ENCODE measurements at places on chromosomes 16 and 17. TPM values are rescaled to one million over a fixed set of nuclear protein-coding genes. Genes with fewer than 3 reads are reported as not detected.

Gene CRYBA1
- total RNA-seq, result not detected

Gene SEBOX
- total RNA-seq, result not detected

Gene KRTAP4-5
- total RNA-seq, result not detected

Gene IL17C
- not detected for total RNA-seq

Gene GLTPD2
- total RNA-seq, result not detected

Gene TMEM97
- 62.7 TPM for total RNA-seq

Gene GAST
- total RNA-seq, result not detected

Gene RNU2-1
- total RNA-seq, result 3,070 TPM

Gene CEMP1
- not detected for total RNA-seq

Gene UTS2R
- not detected for total RNA-seq

Gene DOC2B
- total RNA-seq, result 0.13 TPM

Gene CBX8
- 3.5 TPM for total RNA-seq

Gene APOH
- not detected for total RNA-seq

Gene DNAAF1
- total RNA-seq, result 0.25 TPM

Gene CLEC3A
- total RNA-seq, result not detected

Gene LRRC37A2
- total RNA-seq, result 7.5 TPM
